Tongue (tissue), 3 donors: ENCODE measurements at places on chromosomes 2 and 18. TPM values are rescaled to one million over a fixed set of nuclear protein-coding genes. Genes with fewer than 3 reads are reported as not detected.
A peak's percentile ranks its signal among the peaks of the same experiment; 100 is the strongest.

Gene UGT1A3
- total RNA-seq = 0.51 TPM

Gene PCARE
- total RNA-seq = 3.3 TPM

Gene CCDC150
- total RNA-seq = 2.4 TPM

Gene GYPC
- total RNA-seq = 73.4 TPM

Gene C2orf69
- total RNA-seq = 12.2 TPM

Gene AP1S3
- 3.0 TPM for total RNA-seq

Gene LHCGR
- total RNA-seq = 0.51 TPM

Gene SOWAHC
- 23.0 TPM for total RNA-seq

Gene PRKD3
- total RNA-seq = 45.6 TPM

Gene COBLL1
- total RNA-seq = 27.1 TPM

Gene ZNF385B
- total RNA-seq = 0.51 TPM

Gene RSAD2
- total RNA-seq = 2.6 TPM

GRCh38 chr2:43749583-43749982 is 24.3 kb upstream of the DYNC2LI1 start:
- no peak for DNase-seq

DNA sequence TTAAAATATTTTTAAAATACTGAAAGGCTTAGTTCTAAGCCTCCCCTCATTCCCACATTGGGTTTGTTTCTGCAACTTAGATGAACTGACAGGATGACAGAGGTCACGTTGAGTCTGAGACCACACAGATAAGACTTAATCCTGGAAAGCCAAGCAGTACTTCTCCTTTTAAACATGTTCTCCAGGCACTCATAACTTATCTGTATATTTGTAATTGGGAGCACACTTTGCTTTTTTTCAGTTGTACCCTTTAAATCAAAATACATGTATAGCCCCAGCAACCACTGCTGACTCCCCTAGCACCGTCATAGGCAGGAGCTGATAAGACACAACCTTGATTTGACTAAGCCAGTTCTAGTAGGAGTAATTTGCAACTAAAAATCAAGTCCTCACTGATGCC is 394.8 kb downstream of the PID1 start:
- no peak for DNase-seq

DNA sequence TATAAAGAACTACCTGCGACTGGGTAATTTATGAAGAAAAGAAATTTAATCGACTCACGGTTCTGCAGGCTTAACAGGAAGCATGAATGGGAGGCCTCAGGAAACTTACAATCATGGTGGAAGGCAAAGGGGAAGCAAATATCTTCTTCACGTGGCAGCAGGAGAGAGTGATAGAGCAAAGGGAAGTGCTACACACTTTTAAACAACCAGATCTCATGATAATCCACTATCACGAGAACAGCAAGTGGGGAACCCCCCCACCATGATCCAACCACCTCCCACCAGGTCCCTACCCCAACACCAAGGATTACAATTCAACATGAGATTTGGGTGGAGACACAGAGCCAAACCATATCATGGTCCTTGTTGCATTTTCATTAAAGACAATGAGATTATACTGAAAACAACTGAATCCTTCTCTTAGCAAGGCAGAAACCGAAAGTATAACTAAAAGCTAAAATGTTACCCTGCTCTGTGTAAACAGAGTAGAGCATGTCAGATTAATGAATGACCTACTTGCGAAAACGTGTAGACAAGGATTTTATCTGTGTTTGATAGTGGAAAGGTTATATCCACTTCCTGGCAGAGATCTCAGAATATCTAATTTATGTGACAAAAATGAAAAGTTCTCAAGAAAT is 60.1 kb upstream of the RBBP8 start:
- no peak for DNase-seq

DNA sequence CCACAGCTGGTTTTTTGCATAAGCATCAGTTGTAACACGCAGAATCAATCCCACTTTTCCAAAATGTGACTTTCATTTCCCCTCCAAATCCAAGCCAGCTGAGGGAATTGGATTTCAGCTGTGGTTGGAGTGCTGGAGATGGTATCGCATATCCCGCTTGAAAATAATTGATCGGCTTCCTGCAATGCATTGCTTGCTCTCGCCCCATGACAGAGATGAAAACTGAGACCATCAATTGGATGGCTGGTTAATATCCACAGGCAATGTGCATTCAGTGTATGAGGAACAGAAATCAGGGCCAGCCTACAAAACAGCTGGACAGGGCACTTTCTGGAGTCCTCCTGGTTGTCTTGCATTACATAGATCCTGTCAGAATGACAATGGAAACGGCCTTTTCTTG is 135.3 kb downstream of the MAIP1 start:
- DNase-seq = peak; percentile 35

GRCh38 chr2:143226714-143227541 is 97.7 kb downstream of the ARHGAP15 start:
- no peak for DNase-seq

GRCh38 chr18:61651880-61652268 is 240.9 kb downstream of the RNF152 start:
- no peak for DNase-seq

GRCh38 chr2:44189104-44189503 is 20.4 kb downstream of the PPM1B start:
- DNase-seq = no peak

GRCh38 chr2:43609290-43609918 is 13.6 kb upstream of the THADA start:
- DNase-seq = peak; percentile 70

DNA sequence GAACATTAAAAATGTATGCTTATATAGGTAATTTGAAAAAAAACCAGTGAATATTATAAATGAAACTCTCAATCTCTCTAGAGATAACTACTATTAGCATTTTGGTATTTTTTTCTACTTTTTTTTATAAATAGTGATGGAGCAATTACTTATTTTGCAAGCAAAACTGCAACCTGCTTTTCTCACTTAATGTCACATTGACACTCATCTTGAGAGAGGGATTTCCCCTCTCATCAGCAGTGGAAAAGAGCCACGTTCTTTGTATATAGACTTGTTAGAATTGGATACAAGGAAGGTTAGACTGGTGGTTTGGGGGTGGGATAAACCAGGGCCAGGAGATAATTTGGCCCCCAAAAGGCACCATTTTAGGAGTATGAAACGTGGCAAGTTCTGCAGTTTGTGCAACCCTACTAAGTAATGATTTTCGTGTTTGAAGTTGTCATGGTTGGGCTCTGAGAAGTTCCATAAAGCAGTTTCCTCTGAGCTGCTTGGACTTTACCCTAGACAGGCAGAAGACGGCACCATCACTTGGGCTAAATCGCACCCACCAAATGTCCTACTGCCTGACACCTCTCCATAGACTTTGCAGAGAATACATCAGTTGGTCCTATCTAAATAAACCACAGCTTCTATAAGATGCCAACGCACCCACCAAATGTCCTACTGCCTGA is 194.0 kb downstream of the ACTR3 start:
- no peak for DNase-seq

GRCh38 chr2:143121079-143121478 is 8.1 kb upstream of the ARHGAP15 start:
- DNase-seq = no peak

- DNase-seq = no peak
Observed at GRCh38 chr18:63241760-63242159, 77.8 kb downstream of the BCL2 start.

DNA sequence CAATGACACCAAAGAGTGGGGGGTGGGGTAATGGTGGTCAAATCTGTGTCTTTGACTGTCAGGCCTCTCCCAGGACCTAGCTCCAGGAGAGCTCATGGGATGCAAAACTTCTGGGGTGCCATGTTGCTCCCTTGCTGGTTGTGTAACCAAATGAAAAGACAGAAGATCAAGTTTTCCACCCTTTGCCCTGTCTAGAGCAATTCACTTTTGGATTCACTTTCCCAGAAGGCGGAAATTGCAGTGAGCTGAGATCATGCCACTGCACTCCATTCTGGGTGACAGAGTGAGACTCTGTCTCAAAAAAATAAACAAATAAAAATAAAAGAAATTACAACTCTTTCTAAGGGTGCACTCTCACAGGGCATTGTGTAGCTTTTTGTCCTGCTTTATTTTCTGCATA is 34.9 kb upstream of the PLA2R1 start:
- DNase-seq = no peak

DNA sequence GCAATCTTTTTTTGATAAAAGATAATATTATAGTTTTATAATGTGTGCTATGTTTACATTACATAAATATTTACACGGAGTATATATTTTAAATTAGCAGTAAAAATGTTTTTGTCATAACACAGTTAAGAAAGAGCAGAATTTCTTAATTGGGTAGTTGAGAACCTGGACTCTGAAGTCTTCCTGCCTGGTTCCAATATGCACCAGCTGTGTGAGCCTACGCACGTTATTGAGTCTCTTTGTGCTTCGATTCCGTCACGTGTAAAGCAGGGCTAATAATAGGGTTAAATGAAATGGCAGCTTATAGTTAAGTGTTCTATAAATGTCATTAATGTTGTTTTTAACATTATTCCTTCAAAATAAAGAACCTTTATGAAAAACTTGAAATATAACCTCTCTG is 1.2 kb upstream of the CCDC88A start:
- DNase-seq = no peak

- peak; percentile 4 for DNase-seq
Observed at GRCh38 chr2:117323331-117323730, 491.2 kb upstream of the DDX18 start.

GRCh38 chr2:2159336-2159735 is 171.7 kb downstream of the MYT1L start:
- DNase-seq = no peak

DNA sequence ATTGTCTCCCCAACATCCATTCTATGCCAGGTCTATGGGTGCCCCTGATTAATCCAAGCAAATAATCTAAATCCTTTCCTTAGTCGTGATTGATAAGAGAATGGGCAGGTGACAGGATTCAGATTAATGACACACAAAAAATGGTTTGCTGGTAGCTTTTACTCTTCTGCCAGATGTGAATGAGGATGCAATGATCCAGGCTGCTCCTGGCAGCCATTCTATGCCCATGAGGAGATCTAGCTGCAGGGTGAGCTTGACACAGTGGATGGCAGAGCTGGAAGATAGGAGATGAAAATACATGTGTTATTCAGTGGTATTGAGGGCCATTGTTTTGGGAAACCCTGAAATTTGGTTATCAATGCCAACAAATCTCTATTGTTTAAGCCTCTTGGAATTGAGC is 69.7 kb downstream of the ACYP2 start:
- no peak for DNase-seq
